ENCODE measurements at places on chromosomes 6 and 20.

- no peak for DNase-seq
Observed at GRCh38 chr6:111721753-111722154, 116.1 kb upstream of the TRAF3IP2 start.

DNA sequence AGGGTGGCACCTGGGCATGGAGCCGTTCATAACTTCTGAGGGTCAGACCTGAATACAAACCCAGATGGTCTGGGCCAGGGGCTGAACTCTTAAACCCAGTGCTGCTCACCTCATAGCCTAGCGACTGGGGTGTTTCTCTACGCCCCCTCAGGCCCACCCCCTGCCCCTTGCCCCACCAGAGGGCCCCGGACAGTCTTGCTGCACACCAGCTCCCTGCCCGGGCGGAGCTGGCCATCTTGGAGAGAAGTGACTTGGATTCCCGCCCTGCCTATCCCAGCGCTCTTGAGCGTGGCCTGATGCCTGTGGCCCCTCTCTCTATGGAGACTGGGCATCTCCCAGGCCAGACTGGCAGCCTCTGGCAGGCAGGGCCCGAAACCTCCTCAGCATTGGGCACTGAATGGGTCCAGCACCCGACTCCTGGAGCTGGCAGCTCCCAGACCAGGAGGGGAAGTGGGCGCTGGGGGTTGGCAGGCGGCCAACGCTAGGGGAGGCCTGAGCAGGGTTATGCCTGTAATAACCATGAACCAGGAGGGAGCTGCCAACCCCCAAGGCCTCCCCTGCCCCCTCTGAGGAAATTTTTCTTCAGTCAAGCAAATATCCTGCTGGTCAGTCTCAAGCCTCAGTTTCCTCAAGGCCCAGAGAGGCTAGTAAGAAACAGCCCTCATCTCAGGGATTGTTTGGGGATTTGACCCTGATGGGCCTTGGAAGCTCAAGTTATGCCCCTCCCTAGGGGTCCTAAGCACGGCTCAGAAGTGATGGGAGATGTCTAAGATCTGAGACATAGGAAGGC is 169.5 kb downstream of the VEGFA start:
- no peak for DNase-seq

- DNase-seq, result no peak
Observed at GRCh38 chr6:99901596-99902384, 92.2 kb downstream of the MCHR2 start.

DNA sequence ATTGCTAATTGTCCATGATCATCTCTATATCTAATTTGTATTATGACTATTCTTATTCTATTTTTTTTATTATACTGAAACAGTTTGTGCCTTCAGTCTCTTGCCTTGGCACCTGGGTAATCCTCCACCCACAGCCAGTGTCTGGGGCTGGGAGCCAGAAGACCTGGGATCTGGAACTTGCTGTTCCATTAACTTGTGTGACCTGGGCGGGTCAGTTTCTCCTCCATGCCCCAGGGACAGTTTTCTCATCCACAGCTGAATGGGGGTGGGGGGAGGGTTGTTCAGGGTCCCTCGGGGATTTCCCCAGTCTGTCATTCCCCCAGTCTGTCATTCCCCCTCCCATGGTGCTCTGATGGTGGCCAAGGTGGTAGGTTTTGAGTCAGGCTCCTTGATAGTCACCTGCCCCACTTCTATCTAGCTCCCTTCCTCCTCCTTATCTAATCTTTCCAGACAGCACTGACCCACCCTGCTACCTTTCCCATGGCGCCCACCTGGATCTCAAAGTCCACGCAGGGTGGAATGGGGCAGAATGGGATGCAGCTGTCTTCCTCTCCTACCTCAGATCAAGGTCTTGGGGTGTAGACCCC is 10.9 kb downstream of the ITPR3 start:
- no peak for DNase-seq

DNA sequence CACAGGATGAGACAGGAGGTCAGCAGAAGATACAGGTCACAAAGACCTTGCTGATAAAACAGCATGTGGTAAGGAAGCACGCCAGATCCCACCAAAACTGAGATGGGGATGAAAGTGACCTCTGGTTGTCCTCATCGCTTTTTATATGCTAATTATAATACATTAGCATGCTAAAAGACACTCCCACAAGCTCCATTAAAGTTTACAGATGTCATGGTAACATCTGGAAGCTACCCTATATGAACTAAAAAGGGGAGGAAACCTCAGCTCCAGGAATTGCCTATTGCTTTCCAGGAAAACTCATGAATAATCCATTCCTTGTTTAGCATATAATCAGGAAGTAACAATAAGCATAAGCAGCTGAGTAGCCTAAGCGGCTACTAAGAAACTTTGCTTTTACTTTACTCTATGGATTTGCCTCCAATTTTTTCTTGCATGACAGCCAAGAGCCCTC is 8.4 kb upstream of the RIN2 start:
- no peak for DNase-seq

DNA sequence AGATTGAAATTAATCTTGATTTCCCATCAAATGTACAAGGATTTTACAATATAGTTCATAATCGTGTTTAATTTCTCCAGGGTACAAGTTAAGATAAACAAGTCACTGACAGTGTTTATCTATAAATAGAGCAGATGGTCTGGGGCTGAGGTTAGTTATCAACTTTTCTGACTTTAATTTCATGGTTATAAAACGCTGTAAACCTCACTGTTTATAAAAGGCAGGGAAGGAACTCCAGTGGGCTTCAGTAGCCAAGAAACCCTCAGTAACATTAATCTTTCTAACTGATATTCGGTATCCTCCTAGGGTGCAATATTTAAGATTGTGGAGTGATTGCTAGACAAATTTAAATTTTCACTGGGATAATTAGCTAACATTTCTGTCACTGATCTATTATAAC is 68.6 kb downstream of the GFRAL start:
- no peak for DNase-seq

DNA sequence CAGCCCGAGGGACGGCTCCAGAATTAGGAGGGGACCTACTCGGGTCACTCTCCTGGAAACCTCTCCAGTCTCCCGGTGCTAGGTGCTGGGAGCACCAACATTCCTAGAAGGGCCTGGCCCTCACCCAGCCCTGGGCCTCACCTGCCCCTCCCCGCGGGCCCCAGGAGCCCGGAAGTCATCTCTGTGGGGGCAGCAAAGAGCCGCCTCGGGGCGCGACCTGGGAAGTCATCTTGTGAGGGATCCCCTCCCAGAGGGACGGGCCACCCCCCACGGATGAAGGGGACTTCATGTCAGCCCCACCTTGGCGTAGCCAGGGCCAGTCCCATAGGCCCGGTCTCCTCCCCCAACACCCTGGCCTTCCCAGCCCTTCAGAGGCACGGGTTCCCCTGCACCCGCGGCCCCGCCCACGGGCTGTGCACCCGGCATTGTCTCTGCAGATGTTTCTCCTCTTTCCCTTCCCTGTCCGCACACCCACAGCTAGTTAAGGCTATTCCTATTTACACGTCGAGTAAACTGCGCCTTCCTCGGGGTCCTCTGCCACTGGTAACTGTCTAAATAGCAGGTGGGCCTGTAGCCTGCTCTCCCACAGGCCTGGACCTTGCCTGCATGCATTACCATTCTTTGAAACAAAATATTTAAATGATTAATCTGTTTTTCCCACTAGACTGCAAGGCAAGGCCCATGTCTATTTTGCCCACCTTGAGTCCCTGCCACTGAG is 896 bp upstream of the RNASET2 start:
- no peak for DNase-seq

DNA sequence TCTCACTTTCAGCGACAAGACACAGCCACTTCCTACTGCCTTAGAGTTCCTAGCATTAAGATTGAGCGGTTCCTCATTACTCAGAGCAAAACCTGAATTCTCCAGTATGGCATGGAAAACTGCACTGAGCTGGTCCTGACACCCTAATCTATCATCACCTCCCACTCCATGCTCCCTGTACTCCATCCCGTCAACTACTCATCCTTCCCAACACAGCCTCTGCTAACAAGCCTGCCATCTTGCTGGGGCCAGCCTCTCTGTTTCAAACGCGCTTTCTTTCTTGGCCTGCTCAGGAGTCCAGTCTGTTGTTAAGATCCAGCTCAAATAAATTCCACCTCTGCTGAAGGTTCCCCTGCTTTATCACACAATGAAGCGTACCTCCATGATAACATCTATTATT is 12.0 kb downstream of the PRKN start:
- DNase-seq, result no peak

DNA sequence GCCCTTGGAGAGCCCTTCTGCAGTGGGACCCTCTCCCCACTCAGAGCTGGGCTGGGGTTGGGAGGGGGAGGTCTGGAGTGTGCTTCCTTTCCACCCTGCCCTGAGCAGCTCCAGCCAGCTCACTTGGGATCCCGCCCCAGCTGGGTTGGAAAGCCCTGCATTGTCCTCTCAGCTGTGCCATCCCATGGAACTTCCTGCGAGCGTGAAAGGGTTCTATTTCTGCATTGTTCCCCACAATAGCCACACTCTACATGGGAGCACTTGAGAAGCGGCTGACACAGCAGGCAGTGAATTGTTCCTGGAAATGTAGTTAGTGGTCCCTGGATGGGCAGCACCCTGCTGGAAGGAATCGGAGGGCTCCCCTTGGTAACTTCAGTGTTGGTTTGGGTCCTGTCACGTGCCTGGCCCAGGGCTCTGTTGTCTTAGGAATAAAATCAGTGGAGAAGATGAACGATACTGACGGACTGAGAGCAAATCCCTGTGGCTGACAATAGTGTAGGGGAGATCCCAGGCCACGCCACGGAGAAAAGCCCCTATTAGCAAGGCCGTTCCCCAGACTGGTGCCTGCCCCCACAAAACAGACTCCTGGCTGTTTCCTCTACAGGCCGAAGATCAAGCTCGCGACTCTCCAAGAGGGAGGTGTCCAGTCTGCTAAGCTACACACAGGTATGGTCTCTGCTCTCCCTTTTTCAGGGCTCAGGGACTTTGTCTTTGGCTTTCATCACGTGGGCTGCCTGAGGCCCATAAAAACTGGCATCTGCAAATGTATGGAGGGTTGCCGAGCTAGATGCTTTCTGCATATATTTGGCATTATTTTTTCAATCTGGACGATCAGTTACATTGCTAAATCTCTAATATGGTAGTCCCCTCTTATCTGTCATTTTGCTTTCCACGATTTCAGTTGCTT is 18.8 kb downstream of the DNMT3B start:
- no peak for DNase-seq

DNA sequence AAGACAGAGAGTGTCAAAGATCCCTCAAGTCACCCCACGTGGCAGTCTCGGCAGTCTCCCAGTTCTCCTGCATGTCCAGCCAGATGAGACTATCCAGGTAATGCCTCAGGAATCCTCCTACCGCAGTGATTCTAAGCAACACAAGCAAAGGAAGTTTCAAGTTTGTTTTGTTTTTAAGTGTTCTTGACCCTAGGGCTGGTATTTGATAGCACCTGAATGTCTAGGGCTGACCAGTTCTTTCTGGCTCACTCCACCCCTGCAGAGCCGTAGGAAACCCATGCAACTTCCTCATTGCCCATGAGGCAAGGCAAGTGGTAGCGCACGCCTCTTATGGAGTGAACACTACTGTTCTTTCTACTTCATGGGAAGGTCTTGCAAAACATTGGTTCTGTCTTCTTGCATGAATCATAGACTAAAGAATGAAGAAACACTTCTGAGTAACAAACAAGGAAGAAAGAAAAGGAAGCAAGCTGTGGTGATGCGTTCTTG is 24.8 kb upstream of the FOXQ1 start:
- no peak for DNase-seq

DNA sequence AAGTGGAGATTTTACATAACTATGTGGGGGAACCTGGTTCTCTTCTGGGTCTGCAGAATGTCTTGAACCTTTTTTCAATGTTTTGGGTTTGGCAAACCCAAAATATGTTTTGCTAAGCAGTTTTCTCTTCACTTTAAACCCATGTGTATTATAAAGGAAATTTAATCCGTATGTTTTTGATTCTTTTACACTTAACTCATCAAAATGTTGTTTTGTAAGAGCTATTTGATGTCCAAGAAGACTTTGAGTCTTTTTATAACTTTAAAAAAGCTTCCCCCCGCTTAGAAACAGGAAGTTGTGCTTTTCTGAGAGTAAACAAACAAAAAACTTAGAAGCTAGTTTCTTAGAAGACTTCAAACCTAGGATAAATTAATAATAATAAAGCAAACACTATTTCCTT is 81.9 kb upstream of the CEP162 start:
- DNase-seq, result no peak

DNA sequence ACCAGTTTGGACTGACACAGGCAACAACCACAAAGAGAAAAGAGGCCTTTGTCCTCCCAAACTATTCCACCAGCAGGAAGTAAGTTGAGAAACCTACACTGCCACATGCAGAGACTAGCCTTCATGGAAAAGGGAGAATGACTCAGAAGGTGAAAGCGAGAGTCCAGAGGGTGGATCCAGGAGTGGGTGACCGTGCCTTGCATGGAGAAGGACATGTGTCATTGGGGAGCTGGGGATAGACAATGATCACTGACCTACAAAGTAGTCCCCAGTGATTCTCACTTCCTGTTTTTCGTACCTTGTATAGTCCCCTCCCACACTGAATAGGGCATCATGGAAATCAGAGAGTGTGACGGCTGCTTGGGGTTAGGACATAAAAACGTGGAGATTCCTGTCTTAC is 91.9 kb downstream of the MYLK4 start:
- DNase-seq, result no peak

Measured in stimulated activated CD8-positive, alpha-beta memory T cell treated with anti-CD3 and anti-CD28 coated beads, Interleukin-15, amount 100 ng/mL, for 48 hours (primary cell).